MV-4-11 (cell line): ENCODE measurements at places on chromosomes 7 and 10.

DNA sequence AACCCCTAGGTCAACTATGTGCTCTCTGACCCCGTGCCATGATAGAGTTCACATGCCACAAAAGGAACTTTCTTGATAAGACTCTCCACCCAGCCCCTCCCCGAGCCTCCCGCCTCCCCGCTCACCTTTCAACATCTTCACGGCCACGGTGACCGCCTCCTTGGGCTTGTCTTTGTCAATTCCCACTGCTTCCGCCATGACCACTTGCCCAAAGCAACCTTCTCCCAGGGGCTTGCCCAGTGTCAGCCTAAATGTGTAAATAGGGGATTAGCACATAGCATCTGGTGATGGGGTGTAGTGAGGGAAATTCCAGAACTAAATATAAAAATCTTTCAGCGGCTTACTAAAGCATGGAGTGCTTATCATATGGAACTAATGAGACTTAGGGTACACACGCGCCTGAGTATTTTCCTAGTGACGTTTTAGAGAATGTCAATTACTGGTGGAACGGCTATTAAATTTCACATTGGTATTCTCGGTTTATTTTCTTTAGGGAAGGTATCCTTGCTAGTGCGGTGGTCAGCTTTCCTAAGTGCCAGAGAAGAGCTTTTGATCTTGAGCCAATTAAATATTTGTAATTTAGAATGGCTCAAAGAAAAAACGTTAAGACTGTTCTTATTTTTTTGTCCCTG is 97.4 kb downstream of the FGFR2 start:
- DNase-seq: no peak

DNA sequence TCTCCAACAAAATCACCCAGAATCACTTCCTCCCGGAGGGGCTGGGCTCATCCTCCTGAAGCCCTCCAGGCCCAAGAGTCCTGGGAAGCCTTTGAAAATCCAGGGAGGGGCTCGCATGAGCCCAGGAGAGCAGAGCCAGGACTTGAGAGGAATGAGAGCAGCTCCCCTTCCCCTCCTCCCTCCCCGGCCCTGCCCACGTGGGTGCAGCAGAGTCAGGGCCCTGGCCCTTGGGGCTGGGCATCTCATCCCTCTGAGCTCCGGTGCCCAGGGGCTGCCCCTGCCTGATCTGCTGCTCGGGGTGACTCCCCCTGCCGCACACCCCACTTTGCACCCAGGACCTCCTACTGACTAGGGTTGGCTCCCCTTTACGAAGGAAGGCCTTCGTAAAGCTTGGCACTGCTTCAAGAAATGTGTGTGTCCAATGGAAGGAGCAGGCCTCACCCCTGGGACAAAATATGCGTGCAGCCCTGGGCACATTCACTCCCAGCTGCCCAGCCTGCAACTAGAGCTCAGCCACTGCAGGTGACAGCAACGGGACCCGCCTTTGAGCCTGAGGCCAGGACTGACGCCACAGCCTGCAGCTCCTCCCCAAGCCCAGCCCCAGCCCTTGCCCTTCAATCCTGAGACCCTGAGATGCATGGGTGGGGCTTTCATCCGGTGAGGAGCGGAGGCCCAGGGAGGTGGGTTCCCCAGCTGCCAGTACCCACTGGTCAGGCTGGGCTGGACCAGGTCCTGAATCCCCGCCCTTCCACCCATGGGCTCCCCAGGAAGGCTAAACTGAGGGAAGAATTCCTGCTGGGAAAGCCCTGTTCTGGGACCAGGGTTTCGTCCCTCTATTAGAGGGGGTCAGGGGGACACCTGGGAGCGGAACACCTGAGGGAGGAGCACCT is 21.8 kb downstream of the PWWP2B start:
- DNase-seq: no peak

DNA sequence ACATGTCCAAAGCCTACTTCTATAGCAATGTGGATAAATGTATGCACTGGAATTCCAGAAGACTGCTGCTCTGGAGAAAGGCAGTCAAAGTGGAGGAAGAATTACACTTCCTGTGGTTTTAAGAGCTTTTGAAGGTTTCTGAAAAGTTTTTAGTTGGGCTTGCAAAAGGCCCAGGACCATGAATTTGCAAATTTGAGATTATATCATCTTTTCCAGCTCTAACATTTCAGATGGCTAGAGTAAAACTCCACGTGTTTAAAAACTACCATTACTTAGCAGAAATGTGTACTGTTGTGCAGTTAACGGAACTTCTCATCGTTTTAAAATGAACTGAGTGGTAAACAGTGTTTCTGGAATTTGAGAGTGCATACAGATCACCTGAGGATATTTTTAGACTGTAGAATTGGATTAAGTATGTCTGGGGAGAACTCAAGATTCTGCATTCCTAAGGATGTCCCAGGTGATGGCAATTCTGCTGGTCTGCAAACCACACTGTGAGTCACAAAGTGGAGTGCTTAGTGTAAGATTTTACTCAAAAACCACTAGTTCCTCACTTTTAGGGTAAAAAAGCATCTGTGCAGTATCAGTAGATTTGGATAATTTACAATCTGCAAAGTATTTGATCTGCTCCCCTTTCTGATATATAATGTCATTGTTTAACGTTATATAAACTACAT is 32.9 kb upstream of the CCDC71L start:
- peak; percentile 26 for DNase-seq

- DNase-seq: no peak
Observed at GRCh38 chr10:86087716-86088115, 278.9 kb downstream of the GRID1 start.

GRCh38 chr10:131880016-131880590 is 20.7 kb upstream of the PPP2R2D start:
- DNase-seq: no peak

- peak; percentile 52 for DNase-seq
Observed at GRCh38 chr10:45006276-45007030, 5.7 kb downstream of the ZNF22 start.

GRCh38 chr7:23298141-23298881 is 828 bp upstream of the MALSU1 start:
- DNase-seq: no peak

- no peak for DNase-seq
Observed at GRCh38 chr7:121433775-121434174, 37.7 kb upstream of the FAM3C start.

- DNase-seq: peak; percentile 21
Observed at GRCh38 chr10:78664929-78665553, 403.7 kb upstream of the ZMIZ1 start.

DNA sequence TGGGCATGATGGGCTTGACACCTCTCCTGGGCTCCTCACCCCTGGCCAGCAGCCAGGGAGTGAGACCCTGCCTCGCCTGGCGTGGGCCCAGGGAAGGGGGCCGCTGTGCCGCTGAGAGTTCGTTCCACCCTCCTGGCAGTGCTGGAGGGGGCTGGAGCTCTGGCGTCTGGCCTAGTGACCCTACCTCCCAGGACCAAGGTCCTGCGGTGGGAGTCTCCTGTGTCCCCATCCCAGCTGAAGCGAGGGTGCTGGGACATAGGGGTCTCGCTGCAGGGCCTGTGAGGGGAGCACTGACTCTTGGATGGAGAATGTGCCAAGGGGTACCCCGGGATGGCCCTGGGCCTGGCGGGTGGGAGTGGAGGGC is 1.2 kb downstream of the GTF2IRD1 start:
- no peak for DNase-seq

DNA sequence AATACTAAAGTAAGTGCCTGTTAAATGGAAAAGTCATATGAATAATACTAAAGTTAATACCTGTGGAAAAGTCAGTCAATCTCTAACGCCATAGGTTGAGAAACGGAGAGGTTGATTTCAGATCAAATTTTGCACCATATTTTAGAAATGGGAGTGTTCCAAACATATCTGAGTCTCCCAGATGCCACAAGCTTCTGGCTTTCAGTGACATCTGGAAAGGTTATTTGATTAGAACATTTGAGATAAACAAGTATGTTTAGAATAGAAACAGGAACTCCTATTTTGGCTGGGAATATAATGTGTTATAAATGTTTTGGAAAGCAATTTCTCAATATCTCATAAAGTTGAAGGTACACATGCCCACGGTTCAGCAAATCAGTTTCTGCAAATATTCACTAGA is 5.8 kb downstream of the MACC1 start:
- DNase-seq: no peak

- no peak for DNase-seq
Observed at GRCh38 chr7:148334959-148335577, 255.5 kb upstream of the C7orf33 start.

DNA sequence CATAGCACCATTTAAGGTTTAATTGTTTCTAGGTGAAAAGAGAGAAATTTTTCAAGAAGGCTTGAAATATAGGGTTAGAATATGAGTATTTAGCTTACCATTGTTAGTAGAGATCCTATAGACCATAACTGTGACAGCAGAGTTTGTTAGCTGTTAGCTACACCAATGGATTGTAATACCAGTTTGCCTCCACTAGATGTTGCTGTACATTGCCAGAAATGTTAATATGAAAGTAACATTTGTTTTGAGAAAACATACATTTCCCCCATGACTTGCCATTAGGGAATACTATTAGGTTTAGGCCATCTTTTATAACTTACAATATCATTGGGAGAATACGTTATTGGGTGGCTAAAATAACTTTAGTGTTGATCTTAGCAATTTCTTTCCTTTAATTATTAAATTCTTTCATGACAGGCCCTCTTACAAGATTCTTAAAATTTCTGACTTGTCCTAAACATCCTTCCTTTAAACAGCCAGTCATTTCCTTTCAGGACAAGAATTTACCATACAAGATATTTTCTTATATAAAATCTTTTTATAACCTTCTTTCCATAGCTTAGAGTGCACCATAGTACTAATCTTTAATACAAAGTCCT is 39.5 kb downstream of the ZNF117 start:
- peak; percentile 40 for DNase-seq

- no peak for DNase-seq
Observed at GRCh38 chr10:125479059-125479458, 203.9 kb downstream of the TEX36 start.

- peak; percentile 58 for DNase-seq
Observed at GRCh38 chr10:114034923-114035645, 8.6 kb upstream of the ADRB1 start.

DNA sequence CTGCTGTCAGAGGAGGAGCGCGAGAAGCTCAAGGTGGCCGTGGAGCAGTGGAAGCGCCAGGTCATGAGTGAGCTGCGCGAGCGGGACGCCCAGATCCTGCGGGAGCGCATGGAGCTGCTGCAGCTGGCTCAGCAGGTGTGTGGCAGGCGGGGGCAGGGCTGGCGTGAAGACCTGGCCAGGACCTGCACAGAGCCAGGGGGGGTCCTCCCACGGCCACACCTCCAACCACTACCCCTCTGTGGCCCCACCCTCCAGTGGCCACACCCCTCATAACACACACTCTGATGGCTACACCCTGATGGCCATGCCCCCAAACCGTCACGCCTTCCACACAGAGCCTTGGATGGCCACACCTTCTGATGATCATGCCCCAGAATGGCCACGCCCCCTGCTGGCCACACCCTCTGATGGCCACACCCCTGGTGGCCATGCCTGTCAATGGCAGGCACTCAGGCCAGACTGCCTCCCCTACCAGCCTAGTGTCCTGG is 23.4 kb upstream of the DPYSL4 start:
- peak; percentile 16 for DNase-seq

DNA sequence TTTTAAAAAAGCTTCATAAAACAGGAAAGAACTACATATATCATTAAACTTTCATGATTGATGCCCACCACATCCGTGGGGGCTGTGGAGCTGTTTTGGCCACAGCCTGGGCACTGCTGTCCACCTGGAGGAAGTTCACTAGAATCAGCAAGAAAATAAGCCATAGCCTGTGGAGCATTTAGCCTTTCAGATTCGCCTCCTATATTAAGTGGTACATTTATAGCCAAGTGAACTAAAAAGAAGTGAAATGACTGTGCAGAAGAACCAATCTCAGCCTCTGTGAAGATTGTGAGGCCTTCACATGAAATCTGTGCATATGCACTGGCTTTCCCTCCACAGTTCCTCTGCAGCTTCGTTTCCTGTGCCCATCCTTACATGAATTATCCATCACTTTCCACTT is 23.5 kb downstream of the WNT16 start:
- DNase-seq: no peak

- DNase-seq: no peak
Observed at GRCh38 chr10:111525696-111526095, 448.9 kb downstream of the ADRA2A start.

DNA sequence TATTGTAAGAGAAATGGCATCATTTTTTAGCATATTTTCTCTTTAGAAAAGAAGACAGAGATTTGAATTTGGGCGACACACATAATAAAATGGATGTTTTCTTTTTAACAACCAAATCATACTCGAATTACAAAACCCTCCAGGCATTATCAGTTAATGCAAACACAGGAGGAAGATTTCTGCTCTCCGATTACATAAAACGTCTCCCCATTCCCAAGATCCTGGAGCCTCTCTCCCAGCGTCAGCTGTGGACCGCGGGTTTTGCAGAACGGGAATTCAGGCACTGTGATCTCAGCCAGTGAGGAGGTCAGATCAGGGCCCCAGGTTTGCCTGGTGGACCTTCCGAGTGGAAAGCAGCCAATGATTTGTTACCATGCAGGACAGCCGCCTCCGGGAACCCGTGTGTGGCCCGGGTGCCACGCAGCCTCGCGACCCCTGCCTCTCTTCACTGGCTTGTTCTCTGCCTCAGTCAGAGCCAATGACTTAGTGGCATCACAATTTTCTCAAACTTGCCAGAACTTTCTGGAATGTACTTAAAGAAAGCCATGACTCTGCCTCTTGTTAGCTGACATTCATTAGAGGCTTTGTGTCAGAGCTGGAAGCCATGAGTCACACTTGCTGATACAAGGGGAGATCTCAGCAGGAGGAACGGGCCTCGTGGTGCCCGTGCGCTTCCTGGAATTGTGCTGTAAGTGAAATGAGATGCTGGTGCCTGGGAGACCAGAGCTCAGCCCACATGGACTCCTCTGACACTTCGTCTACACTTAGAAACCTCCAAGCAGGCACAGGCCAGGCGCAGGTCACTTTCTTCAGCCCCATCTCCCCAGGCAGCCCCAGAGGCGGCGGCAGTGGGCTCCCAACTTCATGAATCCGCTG is 246.1 kb downstream of the KLF6 start:
- peak; percentile 23 for DNase-seq

DNA sequence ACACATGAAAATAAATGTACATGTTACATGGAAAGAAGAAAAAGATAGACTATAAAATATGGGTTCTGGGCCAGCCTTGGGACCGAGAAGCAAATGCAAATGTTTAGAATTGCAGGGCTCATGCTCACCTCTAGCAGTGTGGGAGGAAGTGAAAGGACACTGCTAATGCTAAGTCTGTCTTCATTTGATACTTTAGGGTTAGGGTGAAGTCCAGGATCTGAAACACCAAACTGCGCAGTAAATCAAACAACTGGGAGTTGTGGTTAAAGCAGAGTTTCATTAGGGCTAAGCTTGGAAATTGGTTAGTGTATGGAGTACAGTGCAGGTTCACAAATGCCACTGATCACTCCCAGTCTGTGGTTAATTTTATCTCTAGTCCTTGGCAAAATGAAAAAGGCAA is 73.2 kb upstream of the PDK4 start:
- DNase-seq: peak; percentile 63

DNA sequence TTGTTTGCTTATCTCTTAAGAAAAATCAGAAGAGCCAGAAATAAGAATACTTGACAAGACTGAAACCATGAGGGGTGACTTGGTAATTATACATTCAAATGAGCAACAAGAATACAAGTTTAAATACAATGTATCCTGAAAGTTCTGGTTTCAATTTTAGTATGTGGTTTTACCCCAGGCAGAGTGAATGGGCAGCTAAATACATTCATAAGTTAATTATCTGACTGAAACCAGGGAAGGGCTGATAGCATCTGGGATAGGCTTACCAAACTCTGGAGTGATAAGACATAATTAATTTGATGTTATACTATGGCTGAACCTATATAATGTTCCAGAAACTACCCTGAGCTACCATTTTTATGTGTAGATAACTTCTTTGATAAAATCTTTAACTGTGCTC is 252.2 kb upstream of the PLXNA4 start:
- no peak for DNase-seq

GRCh38 chr10:31659665-31660064 is 269.0 kb downstream of the ARHGAP12 start:
- no peak for DNase-seq
